Suprapubic skin (tissue), 4 donors: ENCODE measurements at places on chromosomes 7 and 10. TPM values are rescaled to one million over a fixed set of nuclear protein-coding genes. Genes with fewer than 3 reads are reported as not detected.

DNA sequence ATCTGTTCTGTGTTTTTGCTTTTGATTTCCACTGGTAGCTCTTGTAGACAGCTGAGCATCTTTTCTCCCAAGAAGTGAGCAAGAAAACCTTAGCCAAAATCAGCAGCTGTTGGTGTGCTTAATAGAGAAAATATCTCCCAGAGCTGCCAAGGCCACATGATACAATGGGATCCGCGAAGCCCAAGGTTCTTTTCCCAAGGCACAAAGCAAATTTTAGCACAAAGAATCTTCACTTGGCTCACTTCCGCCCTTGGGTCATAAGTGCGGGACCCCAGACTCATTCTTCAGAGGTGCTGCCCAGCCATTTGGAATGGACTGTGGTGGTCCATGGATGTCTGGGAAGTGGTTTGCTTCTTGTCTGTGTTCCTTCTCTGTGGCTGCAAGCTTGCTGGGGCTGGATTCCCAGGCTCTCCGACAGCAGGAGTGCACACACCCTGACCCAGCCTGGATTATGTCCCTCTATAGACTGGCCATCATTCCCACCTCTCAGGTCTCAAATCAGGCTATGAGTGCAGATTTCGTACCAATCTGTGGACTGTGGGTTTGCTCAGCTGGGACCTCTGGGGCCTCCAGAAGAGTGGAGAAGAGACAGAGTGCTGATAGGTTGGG is 93.0 kb upstream of the TMEM72 start:
- DNase-seq = no peak
- H3K4me1 ChIP-seq = no peaks in the 10 kb centered on the region
- no peak overlapping the region for H3K27ac ChIP-seq
- H3K4me3 ChIP-seq = no peak overlapping the region
- no peaks in the 10 kb centered on the region for H3K27me3 ChIP-seq

DNA sequence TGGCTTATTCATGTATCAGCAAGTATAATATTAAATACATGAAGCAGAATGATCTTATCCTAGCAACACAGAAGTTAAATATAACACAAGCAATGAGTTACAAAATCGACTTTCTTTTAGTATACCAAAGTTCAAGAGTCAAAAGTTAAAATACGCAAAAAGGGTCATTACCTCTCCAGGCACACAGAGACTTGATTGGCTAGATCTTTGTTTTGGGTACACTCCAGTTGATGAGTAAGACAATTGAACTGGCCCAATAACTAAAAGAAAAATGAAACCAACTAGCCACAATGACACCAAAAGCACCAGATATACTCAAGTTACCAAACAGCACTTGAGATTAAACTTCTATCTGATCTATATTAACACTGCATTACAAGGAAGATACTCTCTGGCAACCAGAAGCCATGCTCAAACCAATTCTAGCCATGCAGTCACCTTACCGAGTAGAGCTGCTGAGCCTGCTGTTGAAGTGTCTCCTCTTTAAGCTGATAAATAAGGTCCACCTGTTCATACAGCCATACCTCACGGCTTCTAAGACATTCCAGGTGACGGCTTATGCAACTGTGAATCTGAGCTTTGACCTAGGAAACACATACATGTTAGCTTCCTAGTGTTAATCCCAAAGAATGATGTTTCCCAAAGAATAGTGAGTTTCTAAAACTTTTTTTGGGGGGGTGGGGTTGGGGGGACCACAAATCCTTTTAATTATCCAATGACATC is 15.6 kb downstream of the NCOA4 start:
- DNase-seq = no peak
- no peak overlapping the region for H3K4me3 ChIP-seq
- H3K27ac ChIP-seq = no peak overlapping the region
- H3K36me3 ChIP-seq = peaks cover 57% of the 10 kb centered on the region
- H3K4me1 ChIP-seq = peaks cover 22% of the 10 kb centered on the region

DNA sequence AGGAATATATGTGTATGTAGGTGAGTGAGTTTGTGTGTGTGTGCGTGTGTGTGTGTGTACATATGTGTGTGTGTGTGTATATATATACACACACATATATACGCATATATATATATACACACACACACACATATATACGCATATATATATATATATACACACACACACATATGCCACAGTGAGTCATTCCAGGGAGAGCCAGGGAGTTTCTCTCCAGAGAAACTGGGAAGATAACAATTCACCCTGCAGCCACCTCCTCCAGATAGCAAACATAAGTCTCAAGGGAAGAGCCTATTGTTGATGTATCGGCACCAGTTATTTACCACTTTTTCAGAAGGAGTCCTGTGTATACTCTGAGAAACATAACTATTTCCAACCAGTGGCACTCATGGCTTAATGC is 102.3 kb upstream of the STK17A start:
- no peak overlapping the region for H3K4me3 ChIP-seq
- H3K27me3 ChIP-seq = no peaks in the 10 kb centered on the region
- no peaks in the 10 kb centered on the region for H3K4me1 ChIP-seq
- H3K36me3 ChIP-seq = no peaks in the 10 kb centered on the region
- H3K27ac ChIP-seq = no peak overlapping the region

DNA sequence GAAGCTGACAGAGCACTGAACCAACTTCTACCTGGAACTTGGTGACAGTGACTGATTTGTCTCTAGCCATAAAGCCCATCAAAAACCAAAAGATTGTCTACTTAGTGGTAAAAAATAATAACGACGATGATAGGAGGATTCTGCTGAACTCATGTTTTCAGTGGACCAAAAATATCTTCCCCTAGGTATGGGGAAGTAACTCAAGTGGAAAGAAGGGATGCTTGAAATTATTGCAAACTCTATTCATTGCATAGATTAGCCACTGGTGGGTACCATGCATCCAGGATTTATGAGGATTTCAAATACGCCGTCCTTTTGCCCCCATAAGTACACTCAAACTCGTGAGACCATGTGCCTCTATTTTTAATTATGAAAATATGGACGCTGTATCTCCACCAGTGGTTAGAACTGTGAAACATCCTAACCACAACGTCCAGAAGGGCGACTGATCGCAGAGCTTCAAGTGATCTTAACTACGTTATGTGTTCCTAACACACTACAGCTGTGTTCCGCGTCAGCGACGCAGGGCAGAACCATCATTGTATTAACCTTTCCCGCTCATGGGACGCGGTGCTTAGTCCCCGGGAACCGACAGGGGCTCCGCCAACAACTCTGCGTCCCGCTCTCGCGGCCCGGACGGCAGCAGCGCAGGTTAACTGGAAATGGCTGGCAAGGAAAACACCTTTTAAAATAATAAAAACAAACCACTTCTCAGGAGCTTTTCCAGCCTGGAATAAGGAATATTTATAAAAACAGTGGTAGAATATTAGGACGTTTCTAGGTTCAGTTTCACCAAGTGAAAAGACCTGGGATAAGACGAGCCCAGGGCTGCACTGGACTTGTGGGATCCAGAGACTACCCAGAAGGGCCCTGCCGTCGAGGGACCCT is 776 bp downstream of the PEX1 start:
- H3K27ac ChIP-seq = peak overlapping the region; percentile 84
- H3K4me3 ChIP-seq = peak overlapping the region; percentile 76
- DNase-seq = no peak
- no peaks in the 10 kb centered on the region for H3K27me3 ChIP-seq
- H3K4me1 ChIP-seq = peaks cover 23% of the 10 kb centered on the region

The HNRNPF gene
- 192 TPM for total RNA-seq
